ENCODE measurements at places on chromosomes 1 and 21. TPM values are rescaled to one million over a fixed set of nuclear protein-coding genes. Genes with fewer than 3 reads are reported as not detected.

GRCh38 chr1:39683591-39684312, 7.5 kb downstream of the HPCAL4 start:
- no peak for DNase-seq

LORICRIN gene
- not detected for total RNA-seq

GRCh38 chr1:11365744-11366387, 92.9 kb downstream of the UBIAD1 start:
- no peak for DNase-seq

- DNase-seq = no peak
Observed at GRCh38 chr1:182087719-182088350, 26.3 kb upstream of the ZNF648 start.

- DNase-seq = no peak
Observed at GRCh38 chr21:33205476-33205875, 24.3 kb upstream of the IFNAR2 start.

DNA sequence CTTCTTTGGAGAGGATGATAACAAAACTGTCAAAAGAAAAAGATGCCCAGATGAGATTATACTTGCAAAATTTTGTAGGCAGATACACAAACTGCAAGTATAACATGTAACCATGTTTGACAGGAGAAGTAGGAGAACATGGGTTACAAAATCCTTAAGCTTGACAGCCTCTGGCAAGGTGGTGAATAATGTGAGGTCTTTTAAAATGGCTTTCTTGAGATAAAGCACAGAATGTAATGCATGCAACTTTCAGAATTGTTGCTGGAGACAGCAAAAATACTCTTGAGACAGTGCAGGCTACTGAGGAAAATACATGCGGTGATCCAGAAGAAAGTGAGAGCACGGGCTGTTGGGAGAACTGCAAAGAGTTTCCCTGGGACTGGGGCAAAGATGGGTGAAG, 24.7 kb downstream of the DNAJC6 start:
- no peak for DNase-seq

- DNase-seq = no peak
Observed at GRCh38 chr1:86491171-86491950, 22.6 kb downstream of the CLCA1 start.

DNA sequence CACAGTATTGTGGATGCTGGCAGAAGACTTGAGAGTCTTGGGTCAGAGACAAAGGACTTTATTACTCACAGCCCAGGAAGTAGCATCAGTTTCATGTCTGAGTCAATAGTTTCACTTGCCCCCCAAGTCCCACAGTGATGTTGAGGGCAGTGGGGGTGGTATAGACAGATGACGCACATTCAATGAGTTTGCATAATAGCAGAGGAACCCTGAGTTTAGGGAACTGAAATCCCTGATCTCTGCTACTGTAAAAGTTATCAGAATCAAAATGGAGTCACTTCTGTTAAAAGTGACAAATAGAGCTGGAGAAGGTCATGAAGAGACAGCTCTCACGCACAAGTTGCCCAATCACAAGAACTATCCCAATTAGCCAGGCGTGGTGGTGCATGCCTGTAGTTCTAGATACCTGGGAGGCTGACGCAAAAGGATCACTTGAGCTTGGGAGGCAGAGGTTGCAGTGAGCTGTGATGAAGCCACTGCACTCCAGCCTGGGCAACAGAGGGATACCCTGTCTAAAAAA, 11.5 kb upstream of the HCRTR1 start:
- DNase-seq = peak; percentile 52

TMOD4 gene
- 0.77 TPM for total RNA-seq

OTUD7B gene
- total RNA-seq = 22.8 TPM

DNA sequence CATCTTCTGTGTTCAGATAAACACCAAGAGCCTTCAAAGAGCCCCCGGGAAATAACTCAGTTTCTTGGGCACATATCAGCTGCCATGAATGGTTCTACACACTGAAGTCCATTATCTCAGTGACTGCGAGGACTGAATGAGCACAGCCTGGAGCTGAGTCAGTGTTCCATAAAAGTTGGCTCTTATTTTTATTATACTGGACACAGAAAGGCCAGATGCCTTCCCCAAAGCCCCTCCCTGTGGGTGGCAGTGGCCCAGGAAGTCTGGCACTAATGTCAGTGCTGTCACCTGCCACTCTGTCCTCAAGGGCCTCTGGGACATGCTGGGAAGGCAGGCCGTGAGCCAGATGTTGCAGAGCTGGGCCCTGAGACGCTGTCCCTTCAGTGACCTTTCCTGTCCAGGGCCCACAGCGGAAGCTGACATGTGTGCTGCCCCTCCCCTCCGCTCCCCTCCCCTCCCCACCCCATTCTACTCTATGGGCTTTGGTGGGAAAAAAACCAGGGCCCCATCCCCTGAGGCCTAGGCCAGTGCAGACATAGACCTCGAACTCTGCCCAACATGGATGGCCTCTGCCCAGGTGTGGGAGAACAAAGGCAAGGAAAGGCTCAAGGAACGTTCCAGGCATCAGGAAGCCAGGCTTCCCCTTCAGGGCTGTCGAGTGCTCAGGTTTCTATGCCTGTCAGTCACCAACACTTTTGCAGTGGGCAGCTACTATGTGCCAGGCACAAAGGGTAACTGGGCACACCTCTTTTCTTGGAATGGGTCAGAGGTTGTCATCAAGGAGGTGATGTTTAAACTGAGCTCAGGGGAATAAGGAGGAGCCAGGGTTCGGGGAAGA, 22.4 kb upstream of the NPPB start:
- DNase-seq = no peak

DNA sequence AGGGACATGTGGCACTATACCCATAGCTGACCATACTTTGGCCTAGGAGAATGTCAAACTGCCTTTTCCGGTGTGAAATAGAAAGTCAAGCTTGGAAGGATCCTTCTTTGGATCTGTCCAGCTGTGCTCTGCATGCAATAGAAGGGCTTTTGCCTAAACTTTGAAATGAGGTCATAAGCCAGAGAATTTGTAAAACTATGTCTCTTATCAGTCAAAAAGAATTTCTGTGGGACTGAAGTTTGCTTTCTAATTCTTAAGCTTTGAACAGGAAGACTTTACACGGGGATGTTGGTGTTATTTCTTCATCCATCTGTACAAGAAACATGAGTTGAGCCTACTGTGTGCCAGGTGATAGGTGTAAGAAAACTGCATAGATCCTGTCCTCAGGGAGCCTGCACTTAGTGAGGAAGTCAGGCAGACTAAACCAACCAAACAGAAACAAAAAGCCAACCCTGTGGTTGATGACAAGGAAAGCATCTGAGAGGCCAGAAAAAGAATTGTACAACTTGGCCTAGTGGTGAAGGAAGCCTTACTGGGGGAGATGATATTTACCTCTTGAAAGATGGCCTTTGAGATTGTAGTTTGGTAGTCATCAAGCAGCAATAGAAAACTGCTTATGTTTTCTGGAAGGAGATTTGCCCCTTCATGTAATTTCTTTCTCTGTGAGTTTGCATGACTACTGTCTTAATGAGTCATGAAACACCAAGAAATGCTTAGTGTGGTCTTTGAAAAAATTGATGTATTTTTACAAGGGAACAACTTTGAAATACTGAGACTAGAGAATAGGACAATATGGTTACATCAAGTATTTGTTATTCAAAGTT, 24.8 kb downstream of the TGFB2 start:
- no peak for DNase-seq

GSTM1 gene
- total RNA-seq = 129 TPM

GRCh38 chr1:111841189-111841588, 85.5 kb downstream of the DDX20 start:
- DNase-seq = no peak

All from activated naive CD4-positive, alpha-beta T cell treated with anti-CD3 and anti-CD28 coated beads, Interleukin-2, amount 50 U/mL, for 72 hours (primary cell).